Stimulated activated CD8-positive, alpha-beta memory T cell treated with anti-CD3 and anti-CD28 coated beads, Interleukin-4, amount 100 ng/mL, for 1 hour (primary cell): ENCODE measurements at places on chromosomes 16 and 17.

DNA sequence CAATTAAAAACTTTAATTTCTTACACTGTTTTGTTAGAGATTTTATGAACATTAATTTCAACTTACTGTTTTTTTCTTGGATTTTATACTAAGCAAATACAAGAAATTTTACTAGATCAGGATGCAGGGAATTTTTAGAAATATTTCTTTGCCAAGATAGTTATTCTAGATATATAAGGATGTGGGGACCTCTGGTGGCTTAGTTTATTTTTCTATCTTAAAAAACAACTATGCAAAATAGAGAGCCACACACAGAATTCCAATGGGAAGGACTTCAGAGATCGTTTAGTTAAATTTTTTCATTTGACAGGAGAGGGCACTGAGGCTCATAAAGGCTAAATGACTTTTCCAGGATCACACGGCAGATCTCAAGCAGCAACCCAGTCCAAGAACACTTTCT, 23.0 kb upstream of the CAPNS2 start:
- DNase-seq = no peak

DNA sequence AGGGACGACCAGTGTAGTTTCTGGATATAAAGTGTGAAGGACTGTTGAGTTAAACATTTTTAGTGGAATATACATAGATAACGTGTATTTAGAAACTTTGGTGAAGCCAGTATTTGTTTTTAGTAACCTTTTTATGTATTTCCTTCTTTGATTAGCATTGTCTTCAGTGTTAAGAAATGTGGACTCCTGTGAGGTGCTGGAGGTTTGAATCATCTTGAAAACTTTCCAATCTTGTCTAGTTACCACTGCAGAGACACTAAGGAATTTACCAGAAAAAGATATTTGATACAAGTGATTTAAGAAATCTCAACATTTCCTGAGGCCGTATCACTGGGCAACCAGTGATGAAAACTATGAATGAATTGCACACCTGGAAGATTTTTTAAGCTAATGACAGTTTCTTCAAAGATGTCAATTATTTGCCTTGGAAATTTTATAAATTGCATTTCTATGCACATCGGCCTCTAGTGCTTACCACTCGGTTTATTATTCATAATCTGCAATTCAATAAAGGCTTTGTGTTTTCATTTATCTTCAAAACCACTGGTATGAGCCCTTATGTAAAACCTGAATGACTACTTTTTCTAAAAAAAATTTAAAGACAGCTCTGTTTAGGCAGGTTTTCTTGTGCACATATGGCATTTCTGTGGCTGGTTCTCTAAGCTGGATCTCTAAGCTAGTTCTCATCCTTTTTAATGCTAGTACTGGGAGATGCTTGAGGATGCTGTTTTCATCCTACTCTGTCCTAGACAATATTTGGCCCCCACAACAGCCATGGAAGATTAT, 31.4 kb upstream of the ADCY7 start:
- no peak for DNase-seq

DNA sequence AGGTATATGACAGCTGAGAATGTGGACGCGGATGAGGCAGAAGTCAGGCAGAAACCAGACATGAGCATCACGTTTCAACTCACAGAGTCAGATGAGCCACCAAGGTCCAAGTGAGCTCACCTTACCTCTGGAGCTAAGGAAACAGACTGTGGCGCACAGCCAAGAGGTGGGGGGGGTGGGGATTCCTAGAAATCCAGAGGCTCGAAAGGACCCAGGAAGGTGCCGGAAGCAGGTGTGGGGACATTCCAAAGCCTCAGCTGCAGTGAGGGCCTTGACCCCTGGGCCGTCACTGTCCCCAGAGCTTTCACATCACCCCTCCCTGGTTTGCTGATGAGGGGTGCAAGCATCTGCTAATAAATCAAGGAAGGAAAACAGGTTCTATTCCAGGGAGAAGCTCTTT, 29.3 kb upstream of the RCVRN start:
- no peak for DNase-seq

DNA sequence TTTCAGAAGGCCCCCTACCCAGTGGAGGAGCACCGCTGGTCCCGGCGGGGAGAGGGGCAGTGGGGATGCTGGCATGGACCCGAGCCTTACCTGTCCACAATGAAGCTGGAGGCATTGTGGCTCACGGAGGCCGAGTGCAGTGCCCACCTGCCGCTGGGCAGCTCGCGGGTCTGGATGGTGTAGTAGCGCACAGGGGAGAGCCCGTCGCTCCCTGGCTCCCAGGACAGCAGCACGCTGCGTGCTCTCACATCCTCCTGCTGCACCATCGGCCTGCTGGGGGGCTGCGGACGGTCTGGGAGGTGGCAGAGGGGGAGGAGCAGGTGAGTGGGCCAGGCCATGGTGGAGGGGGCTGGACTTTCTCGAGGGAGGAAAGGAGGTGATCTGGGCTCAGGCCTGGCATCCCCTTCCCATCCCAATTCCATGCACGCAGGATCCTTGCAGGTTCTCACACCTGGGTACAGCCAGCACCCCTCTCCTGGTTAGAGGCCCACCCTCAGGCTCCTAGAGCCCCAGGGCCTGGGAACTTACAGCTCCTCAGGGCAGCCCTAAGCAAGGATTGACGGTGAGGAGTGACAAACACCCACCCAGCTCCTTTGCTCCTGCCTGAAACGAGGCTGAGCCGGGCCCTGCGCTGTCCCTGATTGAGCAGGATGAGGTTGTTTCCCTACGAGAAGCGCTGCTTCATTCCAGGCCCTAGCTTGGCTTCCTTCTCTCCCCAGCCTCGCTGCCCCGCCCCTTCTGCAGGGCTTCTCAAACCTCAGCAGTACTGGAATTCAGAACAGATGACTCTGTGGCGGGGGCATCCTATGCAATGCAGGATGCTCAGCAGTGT, 76.2 kb upstream of the CDC42EP4 start:
- no peak for DNase-seq

- peak; percentile 65 for DNase-seq
These were observed 22.7 kb downstream of the CYTH1 start for GRCh38 chr17:78759203-78759968.
